Fibroblast of upper back skin (primary cell): ENCODE measurements at places on chromosomes 1 and 21.

- DNase-seq, result no peak
Measured at GRCh38 chr1:36781098-36781497, 253.2 kb downstream of the GRIK3 start.

GRCh38 chr1:6148497-6149241, 31.5 kb downstream of the CHD5 start:
- DNase-seq, result peak; percentile 2

DNA sequence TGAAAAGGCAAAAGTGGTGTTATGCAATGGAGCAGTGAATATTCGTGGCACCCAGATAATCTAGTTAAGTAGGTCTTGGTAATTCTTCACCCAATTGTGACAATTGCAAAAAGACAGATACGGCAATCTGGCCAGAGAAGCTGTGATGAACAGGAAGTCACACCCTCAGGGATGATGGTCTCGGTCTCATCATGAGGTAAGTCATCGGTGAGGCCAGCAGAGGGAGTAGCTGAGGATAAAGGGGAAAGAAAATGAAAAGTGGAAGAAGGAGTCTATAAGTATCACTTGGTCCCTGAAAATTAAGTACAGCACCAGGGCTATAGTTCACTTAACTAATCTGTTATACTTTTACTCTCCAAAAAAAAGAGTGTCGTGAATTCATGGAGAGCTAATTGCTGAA, 258.8 kb upstream of the NCAM2 start:
- no peak for DNase-seq

DNA sequence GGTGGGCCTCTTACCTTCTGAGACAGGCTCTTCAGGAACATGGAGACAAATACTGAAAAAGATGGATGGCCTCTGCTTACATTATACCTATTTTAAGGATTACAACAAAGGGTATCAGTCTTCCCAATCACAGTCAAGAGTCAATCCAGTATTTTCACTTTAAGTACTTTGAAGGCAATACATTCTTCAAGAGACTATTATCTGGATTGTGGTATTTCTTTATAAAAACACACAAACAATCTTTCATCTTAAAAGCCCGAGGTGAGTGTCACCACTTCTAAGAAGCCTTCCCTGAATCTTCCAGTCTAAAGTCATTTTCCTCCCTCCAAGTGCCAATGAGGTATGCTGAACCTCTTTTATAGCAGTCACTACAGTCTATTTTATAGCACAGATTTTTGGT, 45.3 kb downstream of the WASF2 start:
- no peak for DNase-seq

- DNase-seq, result no peak
Measured at GRCh38 chr1:228336308-228337030, 70.2 kb downstream of the TRIM11 start.

- DNase-seq, result peak; percentile 41
Measured at GRCh38 chr1:25707280-25708016, 90.9 kb downstream of the MAN1C1 start.

DNA sequence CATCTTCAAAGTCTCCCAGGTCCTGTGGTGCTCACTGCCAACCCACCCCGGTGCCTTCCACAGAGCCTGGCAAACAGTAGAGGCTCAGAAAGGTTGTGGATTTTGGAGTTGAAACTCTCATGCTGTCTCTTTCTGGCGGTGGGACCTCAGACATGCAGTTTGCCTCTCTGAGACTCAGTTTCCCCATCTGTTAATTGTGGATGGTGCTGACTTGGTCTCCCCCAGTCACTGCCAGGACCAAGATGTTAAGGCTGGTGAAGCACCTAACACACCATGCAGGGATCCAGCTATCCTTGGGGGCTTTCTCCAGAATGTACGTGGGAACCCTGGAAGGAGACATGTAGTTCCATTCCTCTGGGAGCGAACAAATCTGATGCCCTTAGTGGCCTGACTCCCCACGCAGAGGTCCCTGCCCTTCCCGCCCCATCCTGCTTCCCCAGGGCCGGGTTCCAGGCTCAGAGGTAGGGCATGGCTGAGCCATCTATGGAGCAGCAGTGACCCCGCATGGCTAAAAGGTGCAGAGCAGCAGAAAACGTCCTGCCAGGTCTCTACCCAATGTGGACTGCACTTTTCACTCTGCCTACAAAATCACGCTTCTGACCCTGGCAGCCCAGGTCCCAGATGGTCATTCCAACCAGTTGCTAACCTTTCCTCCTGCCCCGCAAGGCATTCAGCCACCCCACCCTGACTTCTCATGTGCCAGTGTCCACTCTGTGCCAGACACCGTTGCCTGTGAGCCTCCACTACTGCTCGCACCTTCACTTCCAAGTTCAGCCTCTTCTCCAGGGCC, 9.2 kb upstream of the TTC22 start:
- peak; percentile 50 for DNase-seq

DNA sequence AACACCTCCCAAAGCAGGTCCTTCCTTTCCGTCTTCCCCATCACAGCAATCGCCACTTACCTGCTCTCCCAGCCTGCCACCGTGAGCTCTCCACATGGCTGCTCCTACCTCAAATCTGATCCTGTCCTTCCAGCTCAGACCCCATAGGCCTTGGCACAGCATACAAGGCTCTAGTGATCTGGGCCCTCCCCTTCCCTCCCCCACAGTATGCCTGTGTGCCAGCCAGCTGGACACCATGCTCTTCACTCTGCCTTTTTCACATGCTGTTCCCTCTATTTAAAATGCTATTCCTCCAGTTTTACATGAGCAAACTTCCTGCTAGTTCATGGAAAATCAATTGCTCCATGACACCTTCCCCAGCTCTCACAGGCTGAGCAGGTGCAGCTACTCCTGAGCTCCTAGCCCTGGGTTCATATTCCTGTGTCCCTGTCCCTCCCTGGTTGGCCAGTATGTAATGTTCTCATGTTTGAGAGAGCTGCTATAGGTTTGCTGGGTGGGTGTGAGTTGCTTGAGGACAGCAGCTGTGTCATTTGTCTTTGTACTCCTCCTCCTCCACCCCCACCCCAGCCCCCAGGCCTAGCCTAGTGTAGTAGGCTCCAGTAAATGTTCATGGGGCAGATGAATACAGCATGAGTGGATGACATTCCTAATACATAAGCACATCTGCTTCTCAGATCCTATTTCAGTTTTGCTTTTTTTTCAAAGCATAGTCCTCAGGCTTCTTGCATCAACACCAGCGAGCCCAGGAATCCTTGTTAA, 6.3 kb upstream of the TNNT2 start:
- DNase-seq, result peak; percentile 93
